ENCODE measurements at places on chromosomes 4 and X.

DNA sequence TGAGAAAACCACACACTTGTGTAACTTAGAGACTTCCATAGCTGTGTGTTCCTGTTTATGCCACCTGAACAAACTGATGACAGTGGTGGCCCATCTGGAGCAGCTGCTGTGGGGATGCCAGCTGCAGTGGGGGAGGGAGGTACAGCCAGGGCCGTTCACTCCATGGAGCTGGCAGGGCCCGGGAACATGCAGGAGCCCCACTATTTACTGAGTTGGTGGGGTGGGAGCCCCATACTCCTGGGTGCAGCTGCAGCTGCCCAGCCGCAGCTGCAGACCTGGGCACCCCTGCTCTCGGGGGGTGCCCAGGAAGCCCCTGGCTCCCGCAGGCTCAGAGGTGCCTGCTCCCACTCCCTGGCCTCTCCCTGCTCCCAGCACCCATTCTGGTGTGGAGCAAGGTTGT, 398.6 kb upstream of the RASGEF1B start:
- no peak for DNase-seq

DNA sequence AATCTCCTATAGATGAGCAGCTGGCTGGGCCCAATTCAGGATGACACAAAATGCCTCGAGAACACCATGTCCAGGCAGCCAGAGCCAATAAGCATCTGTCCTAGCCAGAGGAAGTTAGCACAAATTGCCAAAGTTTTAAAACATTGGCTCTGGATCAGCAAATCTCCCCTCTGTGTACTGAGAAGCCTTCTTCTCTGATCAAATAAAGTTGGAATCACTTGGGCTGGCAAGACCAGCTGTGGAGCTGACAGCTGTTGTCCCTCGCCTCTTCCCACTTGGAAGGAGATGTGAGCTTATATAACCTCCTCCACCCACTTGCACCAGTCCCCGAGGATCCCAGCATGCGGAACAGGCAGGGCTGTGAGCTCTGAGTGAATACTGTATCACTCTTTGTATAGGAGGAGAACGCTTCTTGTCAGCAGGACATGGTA, 183.9 kb downstream of the OPHN1 start:
- no peak for DNase-seq

DNA sequence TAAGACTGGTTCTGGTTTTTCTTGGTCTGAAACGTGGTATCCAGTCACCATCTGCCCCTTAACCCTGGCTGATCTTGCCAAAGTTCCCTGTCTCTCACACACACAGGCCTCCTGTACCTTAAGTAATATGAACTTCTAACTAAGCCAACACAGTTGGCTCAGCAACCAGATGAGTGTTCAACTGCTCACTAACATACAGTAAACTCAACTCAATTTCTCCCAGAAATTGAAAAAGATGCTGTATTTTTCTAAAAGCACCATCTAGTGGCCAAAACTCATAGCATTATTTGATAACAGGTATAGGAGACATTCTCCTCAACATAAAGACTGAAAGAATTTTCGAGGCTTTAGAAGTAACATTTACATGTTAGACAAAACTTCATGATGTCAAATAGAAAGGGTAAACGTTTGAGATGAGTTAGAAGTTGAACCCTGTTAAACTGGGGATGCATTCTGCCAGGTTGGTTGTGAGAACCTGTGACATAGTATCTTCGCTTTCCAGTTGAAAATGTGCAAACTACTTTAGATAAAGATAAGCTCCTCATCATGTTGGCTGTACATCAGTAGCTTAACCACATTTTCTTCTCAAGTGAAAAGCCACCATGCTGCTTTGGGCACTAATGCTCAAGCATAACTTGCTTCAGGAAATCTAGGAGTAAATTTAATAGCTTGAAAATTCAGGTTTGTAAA, 31.2 kb downstream of the CCNI start:
- DNase-seq, result no peak

- DNase-seq, result no peak
Observed at GRCh38 chr4:116389139-116389538, 696.2 kb downstream of the TRAM1L1 start.

GRCh38 chr4:143372093-143372915, 35.6 kb downstream of the GAB1 start:
- no peak for DNase-seq

DNA sequence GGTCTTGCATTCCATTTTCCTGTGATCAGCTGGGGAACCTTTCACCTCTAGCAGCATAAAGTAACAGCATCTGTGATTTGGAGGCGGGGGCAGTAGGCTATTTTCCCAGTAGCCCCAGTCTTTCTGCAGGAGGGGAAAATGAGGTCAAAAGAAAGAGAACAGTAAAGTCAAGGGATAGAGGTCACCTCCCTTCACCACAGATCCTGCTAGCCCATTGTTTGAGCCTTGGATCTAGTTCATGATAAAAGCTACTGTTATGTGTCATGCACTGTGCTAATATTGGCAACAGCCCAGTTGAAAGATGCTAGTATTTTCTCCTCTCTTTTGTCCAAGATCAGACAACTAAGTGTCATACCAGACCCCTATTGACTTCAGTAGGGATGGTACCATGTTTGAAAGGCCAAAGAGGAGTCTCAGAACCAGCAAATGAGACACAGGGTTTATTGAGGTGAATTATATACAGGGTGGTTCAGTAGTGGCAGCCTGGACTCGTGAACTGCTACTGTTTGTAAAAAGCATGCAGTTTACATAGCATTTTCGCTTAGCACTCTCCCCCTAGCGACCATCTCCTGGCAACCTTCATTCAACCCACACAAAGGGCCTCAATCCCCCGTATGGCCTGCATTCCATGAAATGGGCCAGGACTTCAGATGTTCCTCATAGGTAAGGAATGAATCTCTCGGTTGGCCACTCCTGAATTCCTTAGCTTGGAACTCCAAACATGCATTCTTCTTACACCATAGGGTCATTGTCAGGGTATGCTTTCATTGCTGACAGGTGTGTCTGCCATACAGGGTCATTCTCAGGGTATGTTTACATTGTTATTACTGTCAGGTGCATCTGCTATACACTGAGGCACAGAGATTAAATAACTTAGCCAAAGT, 170.0 kb upstream of the FRMPD4 start:
- no peak for DNase-seq

DNA sequence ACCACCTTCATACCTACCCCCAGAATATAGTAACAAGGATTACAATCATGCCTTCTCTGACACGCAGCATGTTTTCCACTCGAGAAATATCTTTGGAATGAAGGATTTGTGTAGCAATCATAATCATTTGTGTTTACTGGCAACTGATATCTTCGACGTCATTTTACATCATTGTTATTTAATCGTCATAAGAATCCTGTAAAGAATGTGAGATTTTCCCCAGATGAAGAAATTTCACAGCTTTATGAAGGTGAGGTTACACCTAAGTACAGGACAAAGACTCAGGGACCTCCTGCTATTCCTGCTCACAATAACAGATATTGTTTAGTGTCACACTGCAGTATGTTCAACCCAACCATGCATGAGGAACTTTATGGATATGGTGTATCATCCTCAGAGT, 198.2 kb upstream of the LDB2 start:
- DNase-seq, result no peak

- DNase-seq, result no peak
Observed at GRCh38 chrX:7110821-7111276, 36.7 kb upstream of the STS start.

GRCh38 chr4:55184600-55185523, 59.5 kb upstream of the KDR start:
- DNase-seq, result peak; percentile 13
